ENCODE measurements at places on chromosomes 16 and 17.
A peak's percentile ranks its signal among the peaks of the same experiment; 100 is the strongest.

GRCh38 chr17:68658999-68659780, 58.0 kb upstream of the FAM20A start:
- DNase-seq, result no peak

DNA sequence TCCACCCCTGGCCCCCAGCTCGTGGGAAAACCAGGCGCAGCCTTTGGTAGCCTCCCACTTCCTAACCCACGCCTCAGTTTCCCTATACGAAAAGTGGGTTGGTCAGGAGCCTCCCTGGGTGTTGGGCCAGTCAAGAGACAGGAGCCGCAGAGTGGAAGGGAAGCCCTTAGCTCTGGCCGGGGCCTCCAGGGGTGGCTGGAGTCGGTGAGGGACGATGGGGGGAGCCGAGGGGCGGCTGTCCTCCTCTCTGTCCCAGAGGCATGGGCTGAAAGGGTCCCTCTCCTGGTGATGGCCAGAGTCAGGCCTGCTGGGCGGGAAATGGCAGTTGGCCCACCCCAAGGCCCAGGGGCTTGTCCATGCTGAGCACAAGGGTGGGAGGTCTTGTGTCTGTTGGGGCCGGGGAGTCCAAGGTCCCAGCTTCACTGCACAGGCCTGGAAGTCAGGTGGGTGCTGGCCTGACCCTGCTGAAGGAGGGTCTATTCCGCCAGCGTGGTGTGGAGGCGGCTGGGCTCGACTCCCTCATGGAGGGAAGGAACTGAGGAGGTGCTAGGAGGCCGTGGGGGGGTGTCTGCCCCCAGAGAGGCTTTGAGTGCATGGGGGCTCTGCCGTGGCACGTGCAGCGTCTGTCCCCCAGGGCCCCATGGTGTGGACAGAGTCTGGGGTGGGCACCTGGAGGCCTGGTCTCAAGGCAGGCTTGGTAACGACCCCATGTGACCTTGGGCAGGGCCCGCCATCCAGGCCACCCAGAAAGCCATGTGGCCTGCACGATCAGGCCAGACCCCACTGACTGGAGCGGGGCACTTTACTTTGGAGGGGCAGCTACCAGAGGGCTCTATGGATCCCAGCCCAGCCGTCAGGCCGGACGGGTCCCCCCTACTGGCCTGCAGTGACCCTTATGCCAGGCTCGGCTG, 1.1 kb downstream of the SLC16A3 start:
- no peak for DNase-seq

GRCh38 chr17:63611354-63611753, 10.7 kb downstream of the TACO1 start:
- no peak for DNase-seq

GRCh38 chr17:32528825-32529224, 42.0 kb downstream of the CDK5R1 start:
- DNase-seq, result no peak

- DNase-seq, result no peak
These were observed 59.2 kb downstream of the ATP2C2 start for GRCh38 chr16:84427553-84427952.

DNA sequence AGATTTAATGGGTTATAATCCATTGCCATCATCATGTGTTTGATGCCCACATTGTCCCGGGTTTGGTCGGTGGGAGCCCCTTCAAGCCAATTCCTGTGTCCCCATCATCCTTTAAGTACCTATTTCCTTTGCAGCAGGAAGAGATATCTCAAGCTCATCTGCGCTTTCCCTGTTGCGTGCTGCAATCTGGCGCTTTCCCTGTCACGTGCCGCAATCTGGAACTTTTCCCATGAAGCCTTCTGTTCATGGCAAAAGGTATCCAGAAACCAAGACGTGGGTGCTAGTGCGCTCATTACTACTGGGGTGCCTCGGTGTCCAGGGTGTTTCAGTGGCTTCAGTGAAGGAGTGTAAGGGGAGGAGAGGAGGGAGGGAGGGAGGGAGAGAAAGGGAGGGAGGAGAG, 174.6 kb upstream of the ZNF469 start:
- DNase-seq, result no peak

DNA sequence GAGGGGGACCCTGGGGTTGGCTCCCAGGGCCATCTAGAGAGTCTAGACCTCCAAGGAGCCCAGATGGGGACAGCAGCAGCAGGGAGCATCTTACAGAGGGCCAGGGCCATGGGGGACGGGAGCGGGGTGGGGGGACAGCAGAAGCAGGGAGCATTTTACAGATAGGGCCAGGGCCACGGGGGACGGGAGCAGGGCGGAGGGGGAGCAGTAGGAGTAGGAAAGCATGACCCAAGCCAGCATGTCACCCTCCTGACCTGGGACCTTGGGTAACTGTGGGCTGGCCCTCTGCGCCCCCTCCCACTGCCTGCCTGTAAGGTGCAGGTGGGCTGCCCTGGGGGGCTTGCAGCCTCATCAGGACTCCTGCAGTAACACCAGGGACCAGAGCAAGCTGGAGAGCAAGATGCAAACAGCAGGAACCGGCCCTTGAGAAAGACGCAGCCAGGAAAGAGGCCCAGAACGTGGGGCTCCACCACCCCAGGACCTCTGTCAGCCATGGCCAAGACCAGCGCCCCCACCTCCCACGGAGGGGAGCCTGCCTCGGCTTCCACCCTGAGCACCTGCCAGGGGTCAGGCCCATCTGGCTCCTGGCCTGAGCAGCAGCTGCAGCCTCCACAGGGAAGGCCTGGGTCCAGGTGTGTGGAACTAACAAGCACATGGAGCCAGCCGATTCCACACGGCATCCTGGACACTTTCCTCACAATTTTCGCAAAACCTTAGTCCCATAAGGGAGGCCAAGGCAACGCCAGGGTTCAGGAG, 2.4 kb downstream of the ZNF598 start:
- no peak for DNase-seq

- DNase-seq, result no peak
These were observed 249.3 kb upstream of the CIBAR2 start for GRCh38 chr16:85361441-85362118.

DNA sequence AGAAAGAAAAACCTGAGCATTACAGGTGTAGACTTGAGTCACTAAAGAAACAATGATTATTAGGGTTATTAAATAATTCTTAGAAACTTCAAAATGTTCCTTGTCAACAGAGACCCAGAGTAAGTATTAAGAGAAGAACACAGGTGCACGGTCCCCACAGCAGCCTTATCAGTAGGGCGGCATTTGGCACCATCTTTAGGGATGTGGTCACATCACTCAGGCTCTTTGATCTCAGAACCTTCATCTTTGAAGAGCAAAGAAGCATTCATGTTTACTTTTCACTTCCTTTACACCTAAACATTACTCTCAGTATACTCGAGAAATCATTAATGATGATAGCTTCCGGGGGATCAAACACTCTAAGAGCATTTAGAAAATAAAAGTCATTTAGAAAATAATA, 928.7 kb downstream of the KCNJ2 start:
- DNase-seq, result no peak

DNA sequence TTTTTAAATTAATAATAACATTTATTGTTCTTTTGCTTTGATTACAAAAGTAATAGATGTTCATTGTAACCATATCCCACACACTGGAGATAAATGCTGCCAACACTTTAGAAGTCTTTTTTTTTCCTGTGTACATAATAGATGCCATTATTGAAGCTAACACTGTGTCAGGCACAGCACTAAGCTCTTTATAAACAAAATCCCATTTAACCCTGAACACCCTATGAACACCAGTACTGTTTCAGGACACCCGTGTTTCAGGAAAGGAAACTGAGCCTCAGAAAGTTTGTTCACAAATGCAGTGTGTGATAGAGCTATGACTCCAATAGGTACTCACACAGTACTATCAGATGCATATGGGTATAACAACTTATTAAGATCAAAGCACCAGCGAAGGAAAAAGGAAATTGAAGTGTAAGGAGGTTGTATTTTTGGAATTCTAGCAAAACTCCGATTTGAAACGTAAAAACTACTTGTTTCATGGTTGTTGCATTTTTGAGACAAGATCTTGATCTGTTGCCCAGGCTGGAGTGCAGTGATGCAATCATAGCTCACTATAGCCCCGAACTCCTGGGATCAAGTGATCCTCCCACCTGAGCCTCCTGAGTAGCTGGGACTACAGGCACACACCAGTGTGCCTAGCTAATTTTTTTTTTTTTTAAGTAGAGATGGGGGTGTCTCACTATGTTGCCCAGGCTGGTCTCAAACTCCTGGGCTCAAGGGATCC, 2.0 kb upstream of the KIFC3 start:
- DNase-seq, result no peak

GRCh38 chr17:56678249-56679114, 85.0 kb downstream of the NOG start:
- DNase-seq, result no peak

GRCh38 chr16:56603589-56603988, 4.8 kb upstream of the MT2A start:
- no peak for DNase-seq

DNA sequence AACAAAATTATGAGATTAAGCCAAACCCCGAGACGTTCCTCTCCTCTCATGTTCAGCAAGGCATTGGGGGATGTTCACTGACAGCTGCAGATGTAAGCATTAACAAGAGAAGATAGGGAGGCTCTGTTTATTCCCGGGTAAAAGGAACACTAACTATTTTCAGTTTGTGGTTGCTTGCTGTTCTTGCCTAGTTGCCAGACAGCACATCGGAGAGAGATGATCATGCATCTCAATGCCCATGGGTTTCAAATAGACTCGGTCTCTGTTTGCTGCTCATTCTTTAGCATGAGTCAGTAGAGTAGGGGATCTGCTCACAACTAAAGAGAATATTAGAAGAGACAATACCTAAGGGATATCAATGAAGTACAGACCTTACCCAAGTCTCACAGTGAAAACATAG, 78.3 kb downstream of the TMEM100 start:
- no peak for DNase-seq

DNA sequence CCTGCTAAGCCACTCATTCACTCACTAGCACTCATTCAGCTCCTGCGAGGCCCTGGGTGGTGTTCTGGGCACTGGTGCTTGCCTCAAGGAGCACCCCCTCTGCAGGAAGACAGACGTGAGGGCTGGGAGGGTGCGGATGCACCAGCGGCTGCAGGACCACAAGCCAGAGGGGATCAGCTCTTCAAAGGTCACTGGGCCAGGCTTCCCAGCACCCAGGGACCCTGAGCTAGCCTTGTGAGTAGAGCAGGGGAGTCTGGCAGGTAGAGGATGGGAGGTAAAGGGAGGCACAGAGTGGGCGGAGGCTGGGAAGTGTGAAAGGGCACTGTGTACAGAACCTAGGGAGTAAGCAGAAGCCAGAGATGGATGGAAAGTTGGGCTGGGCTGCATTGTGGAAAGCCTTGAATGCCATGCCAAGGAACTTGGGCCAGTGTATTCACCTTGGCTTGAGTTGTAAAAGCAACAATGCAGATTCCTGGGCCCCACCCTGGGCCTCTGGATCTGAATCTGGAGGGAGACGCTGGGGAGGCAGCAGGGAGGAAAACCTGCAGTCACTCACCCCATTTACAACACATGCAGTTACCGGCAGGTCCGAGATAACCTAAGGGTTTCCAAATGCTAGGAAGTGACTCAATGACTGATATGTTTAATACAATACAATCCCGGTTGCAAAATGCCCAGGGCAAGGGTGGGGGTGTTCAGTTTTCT, 1.7 kb downstream of the IL4R start:
- DNase-seq, result no peak

DNA sequence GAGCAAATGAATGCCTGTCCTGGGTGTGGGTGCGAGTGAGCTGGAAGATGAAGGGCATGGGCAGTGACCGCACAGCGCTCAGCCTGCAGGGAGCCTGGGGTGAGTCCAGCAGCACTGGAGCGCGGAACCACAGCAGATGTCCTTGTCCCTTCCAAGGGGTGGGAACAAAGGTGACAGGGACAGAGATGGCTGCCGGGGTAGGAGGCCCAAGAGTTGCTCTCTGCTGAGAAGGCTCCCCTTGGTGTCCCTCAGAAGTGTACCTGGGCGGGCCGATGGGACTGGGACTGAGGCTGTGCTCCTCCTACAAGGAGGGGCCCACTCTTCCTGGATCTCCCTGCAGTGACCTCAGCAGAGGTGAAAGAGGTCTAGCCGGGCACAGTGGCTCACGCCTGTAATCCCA, 7.6 kb upstream of the PGAP6 start:
- DNase-seq, result no peak

- DNase-seq, result peak; percentile 76
These were observed at the start of gene GIT1 for GRCh38 chr17:29589524-29590410. GIT1 (minus strand) TSS chr17:29589648; CDS start chr17:29589378, 270 bp downstream.

DNA sequence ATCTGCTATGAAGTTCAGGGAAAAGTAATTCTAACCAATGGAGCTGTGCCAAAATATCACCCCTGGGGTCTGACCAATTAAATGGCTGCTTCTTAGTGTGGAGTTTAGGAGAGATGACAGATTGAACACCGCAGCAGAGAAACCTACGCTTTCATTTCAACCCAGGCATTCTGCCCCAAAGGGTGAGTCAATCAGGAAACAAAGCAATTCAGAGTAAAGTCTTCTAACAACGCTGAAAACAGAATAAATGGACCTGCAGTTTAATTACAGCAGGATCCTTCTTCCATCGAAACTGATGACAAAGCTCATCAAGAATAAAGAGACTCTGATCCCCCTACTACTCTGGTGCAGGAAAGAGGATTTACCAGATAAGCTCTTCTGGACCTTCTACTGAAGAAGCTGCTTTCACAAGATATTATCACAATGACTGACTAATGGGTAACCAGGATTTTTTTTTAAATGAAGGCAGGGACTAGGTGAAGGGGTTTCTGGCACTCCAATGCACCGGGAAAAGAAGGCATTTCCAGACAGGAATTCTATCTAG, 16.7 kb downstream of the RFFL start:
- DNase-seq, result peak; percentile 50

- DNase-seq, result no peak
These were observed 9.8 kb upstream of the SMPD3 start for GRCh38 chr16:68458101-68458500.

- no peak for DNase-seq
These were observed 7.3 kb upstream of the TEDC2 start for GRCh38 chr16:2452650-2453049.

- DNase-seq, result no peak
These were observed 16.6 kb upstream of the MLYCD start for GRCh38 chr16:83882163-83882885.

DNA sequence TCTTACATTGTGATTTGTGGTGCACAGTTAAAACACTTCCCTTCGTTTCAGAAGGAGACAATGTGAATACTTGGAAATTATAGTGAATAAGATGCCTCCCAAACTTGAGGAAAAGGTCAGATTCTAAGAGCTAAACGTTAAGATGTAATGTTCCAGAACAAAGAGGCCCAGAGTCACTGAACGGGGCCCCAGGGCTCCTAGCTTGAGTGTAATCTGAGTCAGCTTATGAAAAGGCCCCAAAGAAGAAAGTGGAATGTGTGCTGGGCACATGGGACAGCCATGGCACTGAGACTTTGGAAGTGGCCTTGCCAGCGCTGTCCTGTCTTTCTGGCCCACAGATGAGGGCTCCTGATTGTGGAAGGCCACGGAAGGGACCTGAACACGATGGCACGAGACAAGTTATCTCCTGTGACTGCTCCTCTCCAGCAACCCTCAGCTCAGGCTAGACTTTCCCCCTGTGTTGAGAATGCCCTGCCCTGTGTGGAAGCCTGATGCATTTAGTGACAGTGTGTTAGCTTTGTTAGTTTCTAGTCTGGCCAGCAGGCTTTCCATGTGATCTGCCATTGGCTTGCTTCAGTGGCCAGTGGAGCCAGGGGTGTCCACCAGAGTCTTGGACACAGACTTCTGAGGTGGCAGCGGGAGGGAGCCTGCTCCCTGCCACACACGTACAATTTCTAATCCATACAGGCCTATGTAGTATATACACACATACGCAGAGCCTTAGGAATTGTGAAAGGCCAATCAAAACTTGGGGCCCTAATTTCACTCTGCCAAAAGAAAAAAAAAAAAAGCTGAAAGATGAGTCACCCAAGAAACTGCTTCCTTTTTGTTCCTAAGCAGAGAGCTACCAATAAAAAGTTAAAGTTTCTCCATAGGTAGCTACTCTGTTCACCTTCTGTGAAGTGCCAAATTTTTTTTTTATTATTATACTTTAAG, 13.1 kb downstream of the SPATA33 start:
- no peak for DNase-seq
